Fibroblast of lung (primary cell): ENCODE measurements at places on chromosomes 7 and 10. TPM values are rescaled to one million over a fixed set of nuclear protein-coding genes. Genes with fewer than 3 reads are reported as not detected.

Gene PVRIG
- total RNA-seq, result not detected in 2 replicates

Gene SAMD9L
- total RNA-seq, result 15.7 and 23.9 TPM in 2 replicates

Gene GDF2
- total RNA-seq, result not detected in 2 replicates

Gene LFNG
- 0.33 and 0.77 TPM in 2 replicates for total RNA-seq

Gene ARMC3
- total RNA-seq, result not detected in 2 replicates

Gene SUV39H2
- total RNA-seq, result 8.1 and 8.5 TPM in 2 replicates

Gene SLC26A4
- total RNA-seq, result 0.26 and 0.50 TPM in 2 replicates

Gene KLF14
- under 0.01 TPM in 2 replicates for total RNA-seq
